ENCODE measurements at places on chromosomes 7 and 10.

GRCh38 chr10:4514445-4515108 is 311.4 kb upstream of the AKR1E2 start:
- no peak for DNase-seq

DNA sequence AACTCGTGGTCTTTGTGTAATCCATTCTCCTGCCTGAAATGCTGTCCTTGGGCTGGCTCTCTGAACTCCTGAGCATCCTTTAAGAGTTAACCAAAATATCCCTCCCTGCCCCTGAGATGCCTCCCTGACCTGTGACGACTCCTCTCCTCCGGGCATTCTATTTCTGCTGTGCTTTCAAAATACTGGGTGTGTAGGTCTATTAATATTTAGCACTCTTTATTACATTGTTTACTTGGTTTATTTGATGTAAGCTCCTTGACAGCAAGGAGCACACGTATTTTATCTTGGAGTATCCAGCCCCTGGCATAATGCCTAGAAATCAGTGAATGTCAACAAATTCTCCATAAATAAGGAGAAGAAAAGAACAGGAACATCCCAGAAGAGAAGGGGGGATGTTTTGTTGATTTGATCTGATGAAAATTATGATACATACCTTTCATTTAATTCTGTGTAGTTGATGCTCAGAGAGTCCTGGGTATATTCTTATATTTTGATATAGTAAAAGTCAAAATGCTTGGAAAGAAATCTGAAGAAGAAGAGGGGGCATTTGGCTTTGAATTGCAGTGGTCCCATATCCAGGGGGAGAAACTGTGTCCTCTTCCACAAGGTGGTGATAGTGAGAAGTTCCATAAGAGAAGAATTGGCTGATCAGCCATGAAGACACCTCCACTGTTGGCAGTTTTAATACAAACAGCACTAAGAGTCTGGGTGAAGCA is 107.7 kb upstream of the MPP7 start:
- DNase-seq, result no peak

- no peak for DNase-seq
Observed at GRCh38 chr10:120555842-120556532, 99.0 kb downstream of the PLPP4 start.

DNA sequence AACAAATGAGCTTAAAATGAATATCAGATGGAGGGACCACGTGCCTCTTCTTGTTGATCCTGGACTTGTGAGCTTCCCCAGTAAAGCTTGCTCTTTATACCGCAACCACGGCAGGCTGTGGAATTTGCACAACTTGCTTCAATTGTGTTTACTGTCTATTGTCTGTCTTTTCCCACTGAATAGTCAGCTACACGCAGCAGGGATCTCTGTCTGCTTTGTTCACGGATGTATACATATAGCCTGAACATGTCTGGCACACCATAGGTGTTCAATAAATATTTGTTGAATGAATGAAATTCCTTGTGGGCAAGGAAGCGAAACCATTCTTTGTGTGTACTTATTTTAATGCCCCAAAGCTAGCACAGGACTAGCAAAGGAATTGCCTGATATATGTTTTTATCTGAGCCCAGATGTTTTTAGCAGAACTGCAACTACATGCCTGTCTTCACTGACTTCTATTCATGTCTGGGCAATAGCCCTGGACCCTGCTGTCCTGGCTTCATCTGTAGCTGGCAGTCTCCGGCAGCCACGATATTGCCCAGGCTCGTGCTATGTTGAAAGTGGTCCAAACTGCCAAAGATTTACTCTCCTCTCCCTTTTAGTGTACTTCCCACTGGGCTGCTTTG is 29.9 kb upstream of the IFRD1 start:
- no peak for DNase-seq

- DNase-seq, result no peak
Observed at GRCh38 chr7:140928491-140929309, 4.0 kb upstream of the BRAF start.

- no peak for DNase-seq
Observed at GRCh38 chr7:154302380-154302779, 250.2 kb downstream of the DPP6 start.

GRCh38 chr10:114024876-114025610 is 18.6 kb upstream of the ADRB1 start:
- no peak for DNase-seq

DNA sequence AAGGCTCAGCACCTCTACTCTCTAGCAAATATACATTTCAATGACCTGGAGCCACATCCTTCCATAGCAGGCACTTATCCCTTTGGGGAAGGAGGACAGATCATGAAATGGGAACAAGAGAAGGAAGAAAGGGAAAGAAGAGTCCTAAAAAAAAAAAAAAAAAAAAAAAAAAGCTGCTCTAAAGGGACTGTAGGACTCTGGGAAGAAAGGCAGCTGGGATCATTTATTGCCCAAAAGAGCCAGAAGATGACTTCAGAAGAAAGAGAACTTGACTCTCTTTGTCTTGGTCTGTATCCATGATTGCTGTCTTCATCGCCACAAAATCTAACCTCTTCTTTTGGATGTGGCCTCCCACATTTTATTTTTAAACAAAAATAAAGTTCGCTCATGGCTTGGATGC is 203.6 kb upstream of the CELF2 start:
- DNase-seq, result no peak

DNA sequence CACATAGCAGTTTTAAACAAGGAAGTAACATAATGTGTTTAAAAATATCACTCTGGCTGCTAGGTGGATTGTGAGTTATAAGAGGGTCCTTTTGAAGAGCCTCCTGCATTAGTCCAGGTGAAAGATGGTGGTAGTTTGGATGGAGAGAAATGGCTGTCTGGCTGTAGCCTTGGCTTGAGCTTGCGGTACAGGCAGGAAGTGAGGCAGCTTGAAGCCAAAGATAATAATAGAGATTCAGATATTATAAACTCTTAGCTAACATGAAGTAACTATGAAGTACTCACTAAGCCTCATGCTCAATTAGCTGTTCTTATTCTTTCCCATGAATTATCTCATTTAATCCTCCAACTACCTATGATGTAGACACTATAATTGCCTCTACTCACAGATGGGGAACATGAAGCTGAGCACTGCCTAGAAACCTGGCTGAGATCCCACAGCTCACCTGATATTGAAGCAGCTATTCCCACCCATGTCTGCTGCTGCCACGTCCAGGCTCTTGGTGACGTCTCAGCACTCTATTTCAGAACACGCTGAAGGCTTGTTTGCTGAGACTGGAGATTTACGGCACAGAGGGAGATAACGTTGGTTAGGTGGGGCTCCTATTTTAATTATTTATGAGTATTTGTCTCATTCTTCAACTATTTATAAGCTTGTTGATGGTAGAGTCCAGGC is 10.4 kb downstream of the C10orf120 start:
- no peak for DNase-seq

- no peak for DNase-seq
Observed at GRCh38 chr7:88771417-88771816, 11.9 kb downstream of the ZNF804B start.

DNA sequence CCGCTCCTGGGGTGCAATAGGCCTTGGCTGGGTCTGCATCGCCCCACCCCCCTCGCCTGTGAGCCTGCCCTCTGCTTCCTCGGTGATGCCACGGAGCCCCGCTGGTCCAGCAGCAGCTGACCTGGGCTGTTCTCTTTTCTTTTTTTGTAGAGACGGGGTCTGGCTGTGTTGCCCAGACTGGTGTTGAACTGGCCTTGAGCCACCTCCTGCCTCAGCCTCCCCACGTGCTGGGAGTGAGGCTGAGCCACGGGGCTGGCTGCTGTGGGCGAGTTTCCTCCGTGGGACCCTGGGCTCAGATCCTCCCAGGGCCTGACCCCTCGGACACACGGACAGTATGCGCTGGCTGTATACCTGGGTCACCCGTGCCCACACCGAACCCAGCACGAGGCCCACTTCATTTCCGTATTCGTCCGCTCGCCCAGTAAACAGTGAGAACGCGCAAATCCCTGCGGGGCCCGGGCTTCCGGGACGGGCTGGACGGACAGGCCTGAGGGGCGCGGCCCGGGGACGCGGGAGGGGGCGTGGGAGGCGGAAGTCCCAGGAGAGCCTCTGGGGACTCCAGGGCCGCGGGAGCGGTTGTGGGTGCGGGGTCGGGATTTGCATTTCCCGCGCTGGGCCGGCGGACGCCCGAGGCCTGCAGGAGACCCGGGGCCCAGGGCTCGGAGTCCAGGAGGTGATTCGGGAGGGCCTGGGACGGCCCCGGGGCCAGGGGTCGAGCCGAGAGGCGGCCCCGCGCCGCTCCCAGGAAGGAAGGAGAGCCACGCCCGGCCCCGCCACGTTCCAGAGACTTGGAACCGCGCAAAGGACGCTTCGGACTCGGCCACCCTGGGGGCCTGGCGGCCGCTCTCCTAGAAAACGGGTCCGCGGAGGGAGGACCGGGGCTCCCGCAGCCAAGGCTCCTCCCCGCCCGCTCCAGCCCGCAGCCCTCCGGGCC is 57.7 kb upstream of the DNAJB6 start:
- no peak for DNase-seq

GRCh38 chr7:74462707-74463100 is 9.0 kb downstream of the GTF2IRD1 start:
- no peak for DNase-seq

- DNase-seq, result no peak
Observed at GRCh38 chr7:133807624-133808492, 319.3 kb upstream of the LRGUK start.

- no peak for DNase-seq
Observed at GRCh38 chr7:36710186-36710791, 14.0 kb downstream of the AOAH start.

GRCh38 chr7:106258789-106259188 is 26.0 kb downstream of the NAMPT start:
- DNase-seq, result no peak

GRCh38 chr7:44046321-44047061 is 2.0 kb downstream of the DBNL start:
- DNase-seq, result no peak

- DNase-seq, result no peak
Observed at GRCh38 chr7:1234881-1235500, 2.3 kb downstream of the UNCX start.

- DNase-seq, result peak; percentile 71
Observed at GRCh38 chr10:108911814-108912541, 1011.3 kb downstream of the XPNPEP1 start.

DNA sequence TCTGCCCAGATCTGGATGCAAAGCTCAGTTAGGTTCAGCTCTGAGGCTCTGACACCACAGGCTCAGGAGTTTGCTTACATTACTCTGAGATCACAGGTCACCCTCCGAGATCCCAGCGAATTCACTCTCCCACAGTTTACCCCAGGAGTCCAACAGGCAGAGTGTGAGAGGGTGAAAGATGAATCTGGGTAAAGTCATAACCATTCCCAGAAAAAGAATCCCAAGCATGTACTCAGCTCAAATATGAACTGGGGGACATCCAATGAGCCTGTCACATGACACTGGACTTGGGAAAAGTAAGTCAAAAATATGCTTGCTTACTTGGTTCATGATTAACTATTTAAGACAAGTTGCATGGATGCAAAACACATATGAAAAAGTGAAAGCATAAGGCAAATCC is 110.3 kb upstream of the ARID5B start:
- DNase-seq, result no peak

- DNase-seq, result no peak
Observed at GRCh38 chr10:31062856-31063255, 31.2 kb upstream of the ZNF438 start.

- no peak for DNase-seq
Observed at GRCh38 chr7:142799437-142799835, 28.7 kb downstream of the PRSS2 start.

GRCh38 chr7:150444674-150445365 is 5.6 kb upstream of the GIMAP8 start:
- DNase-seq, result no peak

- DNase-seq, result no peak
Observed at GRCh38 chr10:78332012-78332411, 298.3 kb downstream of the RPS24 start.

DNA sequence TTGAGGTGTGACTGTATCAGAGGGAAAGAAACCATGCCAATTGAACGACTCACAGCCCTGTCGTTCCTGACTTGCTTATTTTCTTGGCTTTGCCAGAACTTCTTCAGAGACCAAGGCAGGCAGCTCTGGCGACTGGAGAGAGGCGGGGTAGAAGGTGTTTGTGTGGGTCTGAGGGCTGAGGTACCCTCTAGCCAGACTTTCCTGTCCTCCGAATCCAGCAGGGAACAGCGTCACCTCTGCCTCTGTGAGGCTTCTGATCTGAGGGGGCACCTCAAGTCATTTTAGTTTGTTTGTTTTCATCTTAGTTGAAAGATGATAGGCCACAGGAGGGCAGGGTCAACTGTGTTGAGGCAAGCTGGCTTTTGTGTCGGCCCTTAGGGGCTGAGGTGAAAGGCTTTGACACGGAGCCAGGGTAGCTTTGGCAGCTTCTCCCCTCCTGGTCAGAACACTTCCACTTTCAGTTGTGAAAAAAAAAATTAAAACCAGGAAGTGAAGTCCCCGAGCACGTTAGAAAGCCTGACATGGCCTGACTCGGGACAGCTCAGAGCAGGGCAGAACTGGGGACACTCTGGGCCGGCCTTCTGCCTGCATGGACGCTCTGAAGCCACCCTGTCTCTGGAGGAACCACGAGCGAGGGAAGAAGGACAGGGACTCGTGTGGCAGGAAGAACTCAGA is 1.9 kb downstream of the ACSL5 start:
- no peak for DNase-seq

GRCh38 chr7:32115831-32116230 is 45.6 kb upstream of the PDE1C start:
- no peak for DNase-seq

DNA sequence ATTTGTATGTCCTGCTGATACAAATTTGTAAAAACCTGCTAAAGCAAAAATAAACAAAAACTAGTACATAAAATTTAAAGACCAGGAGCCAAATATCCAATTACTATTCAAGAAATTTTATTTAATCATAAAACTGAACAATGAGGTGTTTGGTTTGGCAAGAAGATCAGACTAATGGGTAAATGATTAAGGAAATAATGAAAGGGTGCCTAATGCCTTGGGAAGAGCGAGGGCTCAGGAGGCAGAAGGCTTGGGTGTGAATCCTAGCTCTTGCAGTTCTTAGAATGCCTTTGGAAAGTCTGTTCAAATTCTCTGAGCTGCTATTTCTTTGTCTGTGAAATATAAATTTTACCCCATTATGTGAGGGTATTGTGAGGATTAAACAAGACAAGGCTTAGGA is 32.4 kb downstream of the NAPEPLD start:
- no peak for DNase-seq

GRCh38 chr10:79023240-79024162 is 45.3 kb upstream of the ZMIZ1 start:
- DNase-seq, result no peak

- DNase-seq, result no peak
Observed at GRCh38 chr7:6165075-6165474, 107.3 kb downstream of the CYTH3 start.

GRCh38 chr7:88306590-88307048 is at the start of gene STEAP4:
Gene STEAP4, minus strand, starts transcription at chr7:88306894. Its CDS starts 22,625 bp downstream, at chr7:88284269.
- DNase-seq, result peak; percentile 12

Data from progenitor cell of endocrine pancreas (in vitro differentiated cells).